Stimulated activated CD4-positive, alpha-beta T cell treated with anti-CD3 and anti-CD28 coated beads, Interleukin-4, amount 100 ng/mL, for 24 hours (primary cell): ENCODE measurements at places on chromosomes 1 and 21.

- DNase-seq, result no peak
Measured at GRCh38 chr1:4018466-4019146, 118.5 kb upstream of the C1orf174 start.

DNA sequence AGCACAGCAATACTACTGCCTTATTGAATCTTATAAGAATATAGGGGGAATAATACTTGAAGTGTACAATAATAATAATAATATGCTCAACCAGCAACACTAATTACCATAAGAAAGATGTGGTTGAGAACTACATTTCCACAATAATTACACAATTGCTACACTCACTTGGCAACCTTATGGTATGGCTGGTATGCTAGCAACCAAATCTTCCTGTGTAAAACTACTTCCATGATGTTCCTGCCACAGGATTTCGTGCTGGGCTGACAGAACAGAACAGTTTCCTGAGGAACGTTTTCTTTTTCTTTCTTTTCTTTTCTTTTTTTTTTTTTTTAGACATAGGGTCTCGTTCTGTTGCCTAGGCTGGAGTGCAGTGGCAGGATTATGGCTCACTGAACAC is 50.6 kb downstream of the KIF26B start:
- no peak for DNase-seq

GRCh38 chr1:244140420-244140819 is 89.3 kb downstream of the ZBTB18 start:
- DNase-seq, result no peak

DNA sequence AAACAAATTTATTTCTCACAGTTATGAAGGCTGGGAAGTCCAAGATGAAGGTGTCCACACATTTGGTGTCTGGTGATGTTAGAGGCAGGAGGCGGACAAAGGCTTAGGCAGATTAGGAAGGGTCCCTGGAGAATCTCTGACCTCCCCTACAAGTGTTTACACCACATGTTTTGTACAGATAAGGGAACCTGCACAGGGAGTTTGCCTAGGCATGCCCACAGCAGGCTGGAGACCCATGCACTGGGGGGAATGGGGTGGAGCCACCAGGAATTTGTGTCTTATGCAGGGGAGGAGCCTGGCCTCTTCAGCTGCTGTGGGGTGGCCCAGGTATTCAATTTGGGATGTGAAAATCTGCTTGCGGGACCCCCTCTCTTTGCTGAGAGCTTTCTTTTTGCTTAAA is 131.3 kb downstream of the PATJ start:
- no peak for DNase-seq

- no peak for DNase-seq
Measured at GRCh38 chr1:154220970-154221277, 169 bp downstream of the UBAP2L start.
